ENCODE measurements at places on chromosomes 2 and 18.

DNA sequence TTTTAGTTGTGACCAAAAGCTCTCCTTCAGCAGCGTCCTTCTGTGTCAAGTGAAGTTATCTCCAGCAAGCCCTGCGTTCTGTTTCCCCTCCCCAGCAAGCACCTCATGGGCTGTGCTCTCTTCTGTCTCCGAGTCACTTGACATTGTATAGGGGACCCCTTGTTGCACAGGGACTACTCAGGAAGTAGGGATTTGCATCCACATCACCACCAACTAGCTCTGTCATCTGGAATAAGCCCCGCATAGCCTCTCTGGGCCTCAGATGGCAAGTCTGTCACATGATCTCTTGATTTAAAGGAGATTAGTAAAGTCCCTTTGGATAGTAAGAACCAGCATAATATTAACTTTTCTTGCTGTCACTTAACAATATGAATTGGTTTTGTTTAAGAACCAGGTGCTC, 32.0 kb upstream of the STPG4 start:
- DNase-seq: no peak

DNA sequence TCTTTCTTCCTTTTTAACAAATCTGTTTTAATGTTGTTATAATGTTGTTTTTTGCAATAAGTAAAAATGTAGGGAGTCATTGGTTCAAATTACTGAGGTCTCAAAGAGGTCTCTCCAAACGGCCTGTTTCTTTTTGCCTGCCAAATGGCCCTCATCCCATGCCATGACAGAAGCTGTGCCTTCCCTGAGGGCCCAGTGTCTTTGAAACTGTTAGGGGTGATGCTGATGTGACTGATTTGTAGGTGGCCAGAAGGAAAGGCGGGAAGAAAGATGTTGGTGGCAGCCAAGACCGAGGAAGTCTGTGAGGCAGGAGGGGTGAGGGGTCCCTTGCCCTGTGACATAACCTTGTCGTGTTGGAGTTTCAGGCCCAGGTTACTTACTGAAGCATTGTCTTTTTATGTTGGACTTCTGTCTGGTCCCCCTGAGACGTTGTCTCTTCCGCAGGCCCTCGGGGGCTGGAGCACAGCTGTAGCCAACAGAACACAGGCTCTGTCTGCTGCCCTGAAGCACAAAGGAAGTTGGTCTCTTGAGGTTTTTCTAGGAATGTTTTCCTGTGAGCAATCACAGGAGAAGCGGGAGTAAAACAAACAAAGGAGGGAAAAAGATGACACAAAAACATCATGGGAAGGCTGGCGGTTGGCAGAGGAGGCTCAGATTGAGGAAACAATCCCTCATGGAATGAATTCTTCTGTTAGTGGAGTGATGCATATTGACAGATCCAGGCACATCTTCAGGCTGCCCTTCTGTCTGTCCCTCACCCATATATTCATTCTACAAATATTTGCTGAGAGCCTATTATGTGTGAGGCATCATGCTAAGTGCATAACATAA, 4.9 kb upstream of the ST3GAL5 start:
- DNase-seq: no peak

DNA sequence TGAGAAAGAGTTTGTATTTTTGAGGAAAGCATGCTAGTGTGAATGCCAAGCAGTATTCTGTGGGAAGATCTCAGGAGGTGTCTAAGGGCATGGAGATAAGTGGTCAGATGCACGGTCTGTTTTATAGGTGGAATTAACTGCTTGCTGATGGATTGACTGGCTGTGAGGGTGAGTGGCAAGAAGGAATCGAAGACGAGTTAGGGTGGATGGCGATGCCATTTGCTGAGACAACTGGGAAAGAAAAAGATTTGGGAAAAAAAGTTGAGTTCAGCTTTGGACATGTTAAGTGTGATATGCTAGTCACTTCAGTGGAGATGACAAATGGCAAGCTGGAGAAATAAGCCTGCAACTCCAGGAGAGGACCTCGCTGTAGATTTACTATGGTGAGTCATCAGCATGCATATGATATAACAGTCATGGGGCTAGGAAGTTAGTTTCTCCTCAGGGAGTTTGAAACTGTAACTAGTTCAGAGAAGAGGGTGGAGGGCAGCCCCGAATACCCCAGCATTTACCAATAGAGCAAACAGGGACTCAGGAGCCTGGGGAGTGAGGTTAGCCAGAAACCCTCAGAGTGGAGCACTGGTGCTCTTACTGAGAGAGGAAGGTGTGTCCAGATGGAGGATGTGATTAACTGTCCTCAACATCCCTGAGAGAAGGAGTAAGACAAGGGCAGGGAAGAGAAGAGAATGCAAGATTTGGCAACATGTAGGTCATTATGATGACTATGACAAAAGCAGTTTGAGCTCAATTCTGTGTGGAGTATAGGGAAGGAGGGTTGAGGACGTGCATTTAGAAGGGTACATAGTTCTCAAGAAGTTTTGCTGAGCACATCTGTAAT, 2.0 kb upstream of the HK2 start:
- DNase-seq: no peak

DNA sequence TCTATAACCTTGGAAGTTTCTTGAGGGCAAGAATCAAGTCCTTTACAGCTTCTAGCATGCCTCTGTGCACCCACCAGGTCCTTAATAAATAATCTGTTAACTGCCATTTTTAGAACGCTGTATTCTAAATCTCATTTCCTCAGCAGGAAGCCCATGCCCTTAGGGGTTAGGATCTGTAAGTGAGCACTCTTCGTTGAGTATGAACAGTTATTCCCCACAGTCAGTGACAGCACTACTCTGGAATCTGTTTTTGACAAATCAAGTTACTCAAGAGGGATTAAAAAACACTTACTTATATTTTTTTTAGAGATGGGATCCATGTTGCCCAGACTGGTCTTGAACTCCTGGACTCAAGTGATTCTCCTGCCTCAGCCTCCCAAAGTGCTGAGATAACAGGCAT, 14.6 kb downstream of the PAIP2B start:
- no peak for DNase-seq

DNA sequence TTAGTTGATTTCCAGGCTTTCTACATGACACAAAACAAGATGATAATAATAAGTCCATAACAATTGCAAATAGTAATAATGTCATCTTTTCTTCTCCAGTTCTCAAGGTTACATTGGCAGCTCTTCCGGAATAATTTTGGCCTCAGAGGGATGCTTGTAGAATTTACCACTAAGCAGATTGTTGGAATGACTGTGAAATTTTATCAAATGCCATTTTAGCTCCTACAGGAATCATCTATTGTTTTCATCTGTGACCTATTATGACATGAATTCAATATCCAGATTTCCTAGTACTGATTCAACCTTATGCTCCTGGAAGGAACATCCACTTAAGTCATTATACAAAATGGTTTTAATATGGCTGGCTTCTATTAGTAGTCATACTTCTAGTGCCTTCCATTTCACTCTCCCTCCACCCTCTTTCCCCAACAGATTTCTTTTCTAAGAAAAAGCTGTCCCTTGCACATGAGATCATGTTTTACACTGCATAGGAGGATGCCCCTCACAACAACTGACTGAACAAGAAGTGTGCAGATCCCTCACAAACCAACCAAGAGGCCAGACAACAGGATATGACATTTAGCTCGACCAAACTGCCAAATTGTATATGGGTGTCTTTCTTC, 200.0 kb downstream of the DNER start:
- DNase-seq: no peak

DNA sequence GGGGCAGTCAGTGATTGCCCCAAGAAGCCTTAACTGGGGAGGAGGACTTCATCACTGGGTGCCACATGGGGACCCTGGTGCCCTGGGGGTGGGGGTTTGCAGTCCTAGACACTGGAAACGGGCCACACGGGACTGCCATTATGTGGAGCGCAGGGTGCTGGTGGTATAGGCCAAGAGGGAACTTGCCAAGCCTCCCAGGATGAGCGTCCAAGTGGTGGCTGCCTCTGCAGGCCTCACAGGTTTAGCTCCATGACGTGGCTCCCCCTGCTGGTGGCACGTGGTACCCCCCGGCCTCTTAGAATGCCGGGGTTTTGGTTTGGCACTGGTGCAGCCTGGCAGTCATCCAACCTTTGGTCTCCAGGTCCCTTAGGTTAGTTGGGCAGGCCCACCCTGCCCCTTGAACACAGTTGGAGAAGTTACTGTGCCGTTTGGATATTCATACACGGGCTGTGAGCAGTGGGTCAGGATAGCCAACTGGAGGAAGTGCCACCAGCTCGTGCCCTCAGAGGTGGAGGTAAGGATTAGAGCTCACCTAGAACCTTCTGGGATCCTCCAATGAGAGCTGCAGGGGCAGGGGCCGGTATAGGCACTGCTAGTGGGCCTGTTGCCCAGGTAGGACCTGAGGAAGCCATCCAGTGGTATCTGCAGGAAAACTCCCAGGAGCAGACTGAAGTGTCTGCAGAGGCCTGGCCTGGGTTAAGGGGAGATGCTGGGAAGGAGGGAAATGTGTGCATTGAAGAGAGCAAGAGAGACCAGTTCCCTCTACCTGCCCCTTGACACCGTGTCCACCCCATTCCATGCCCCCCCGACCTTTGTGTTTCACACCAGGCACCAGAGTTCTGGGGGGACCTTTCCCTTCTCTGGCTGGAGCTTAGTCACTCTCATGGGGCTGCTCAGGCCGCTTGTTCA, 5.7 kb downstream of the PTMA start:
- DNase-seq: peak; percentile 91
